G401 (cell line): ENCODE measurements at places on chromosomes 2 and 18.

- no peak for DNase-seq
These were observed 272.8 kb downstream of the FIGN start for GRCh38 chr2:163462993-163463392.

GRCh38 chr18:56382541-56382940 is 255.9 kb downstream of the TXNL1 start:
- DNase-seq, result no peak

GRCh38 chr2:206856513-206856912 is 82.8 kb upstream of the CPO start:
- DNase-seq, result no peak

GRCh38 chr18:827093-827677 is 15.1 kb upstream of the YES1 start:
- DNase-seq, result no peak

DNA sequence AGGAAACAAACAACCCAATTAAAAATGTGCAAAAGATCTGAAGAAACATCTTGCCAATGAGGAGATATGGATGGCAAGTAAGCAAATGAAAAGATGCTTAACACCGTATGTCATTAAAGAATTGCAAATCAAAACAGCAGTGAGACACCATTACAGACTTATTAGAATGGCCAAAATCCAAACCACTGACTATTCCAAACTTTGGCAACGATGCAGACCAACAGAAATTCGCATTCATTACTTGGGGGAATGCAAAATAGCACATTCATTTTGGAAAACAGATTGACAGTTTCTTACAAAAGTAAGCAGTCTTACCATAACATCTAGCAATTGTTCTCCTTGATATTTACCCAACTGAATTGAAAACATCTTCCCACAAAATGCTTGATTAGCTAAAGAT is 1118.7 kb downstream of the SUCLG1 start:
- no peak for DNase-seq

DNA sequence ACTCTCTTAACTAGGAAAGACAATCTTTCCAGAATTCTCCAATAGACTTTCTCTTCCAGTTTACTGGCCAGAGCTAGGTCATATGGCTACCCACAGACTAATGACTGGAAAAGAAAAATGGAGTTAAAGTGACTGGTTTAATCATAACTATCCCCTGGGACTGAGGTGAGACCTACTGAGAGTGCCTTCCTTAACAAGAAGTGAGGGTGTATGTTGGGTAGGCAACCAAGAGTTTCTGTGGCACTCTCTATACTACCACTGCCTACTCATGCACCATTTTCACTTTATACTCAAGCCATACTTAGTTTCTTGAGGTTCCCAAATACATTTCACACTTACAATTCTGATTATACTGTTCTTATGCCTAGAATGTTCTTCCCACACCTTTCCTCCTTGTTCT is 6.9 kb upstream of the GFPT1 start:
- no peak for DNase-seq

DNA sequence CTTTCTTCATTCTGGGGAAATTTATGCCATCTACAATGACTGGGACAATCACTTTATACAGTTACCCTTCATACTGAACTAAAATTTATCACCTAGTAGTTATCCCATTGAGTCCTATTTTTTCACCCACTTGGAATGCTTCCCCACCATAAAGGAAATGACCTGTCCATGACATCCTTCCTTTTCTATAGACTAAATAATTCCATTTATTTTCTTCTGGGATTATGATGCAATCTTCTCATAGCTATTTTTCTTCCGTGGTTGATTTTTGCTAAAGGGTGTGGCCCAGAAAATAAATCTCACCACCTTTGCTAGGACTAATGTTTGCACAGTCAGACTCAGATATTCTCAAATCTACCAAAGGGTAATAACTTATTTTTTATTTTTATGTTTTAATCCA is 186.1 kb upstream of the NRXN1 start:
- no peak for DNase-seq

DNA sequence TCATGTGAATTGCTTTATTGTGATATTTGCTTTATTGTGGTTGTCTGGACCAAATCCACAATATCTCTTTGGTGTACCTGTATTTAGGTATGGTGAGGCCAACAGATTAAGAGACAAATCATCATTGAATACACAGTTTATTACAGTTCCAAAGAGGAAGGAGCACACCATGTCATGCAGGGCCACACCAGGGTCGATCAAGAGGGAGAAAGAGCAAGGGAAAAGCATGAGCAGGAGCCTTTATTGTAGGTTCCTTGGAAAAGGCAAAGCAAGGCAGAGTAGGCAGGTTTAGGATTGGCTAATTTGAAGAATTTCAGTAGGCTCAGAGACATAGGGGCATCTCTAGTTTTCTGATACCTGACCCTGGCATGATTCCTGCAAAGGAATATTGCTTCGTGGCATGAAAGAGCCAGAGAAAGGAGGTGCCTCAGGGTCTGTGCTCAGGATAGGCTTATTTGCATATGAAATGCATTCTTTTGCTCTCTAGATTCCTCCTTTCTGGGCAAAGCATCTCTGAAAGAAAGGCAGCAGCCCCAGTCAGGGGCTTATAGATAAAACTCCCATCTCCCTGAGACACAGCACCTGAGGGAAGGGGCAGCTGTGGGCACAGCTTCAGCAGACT is 214.2 kb upstream of the ERBB4 start:
- DNase-seq, result no peak

- no peak for DNase-seq
These were observed 10.1 kb upstream of the MAL start for GRCh38 chr2:95015261-95015912.

GRCh38 chr2:99868260-99868659 is 274.1 kb downstream of the AFF3 start:
- DNase-seq, result no peak

- DNase-seq, result peak; percentile 76
These were observed 46.9 kb upstream of the CNOT11 start for GRCh38 chr2:101205521-101206479.

- no peak for DNase-seq
These were observed 43.1 kb downstream of the MYCN start for GRCh38 chr2:15983496-15983895.

- DNase-seq, result peak; percentile 57
These were observed 1.3 kb upstream of the CYP26B1 start for GRCh38 chr2:72148837-72149555.

DNA sequence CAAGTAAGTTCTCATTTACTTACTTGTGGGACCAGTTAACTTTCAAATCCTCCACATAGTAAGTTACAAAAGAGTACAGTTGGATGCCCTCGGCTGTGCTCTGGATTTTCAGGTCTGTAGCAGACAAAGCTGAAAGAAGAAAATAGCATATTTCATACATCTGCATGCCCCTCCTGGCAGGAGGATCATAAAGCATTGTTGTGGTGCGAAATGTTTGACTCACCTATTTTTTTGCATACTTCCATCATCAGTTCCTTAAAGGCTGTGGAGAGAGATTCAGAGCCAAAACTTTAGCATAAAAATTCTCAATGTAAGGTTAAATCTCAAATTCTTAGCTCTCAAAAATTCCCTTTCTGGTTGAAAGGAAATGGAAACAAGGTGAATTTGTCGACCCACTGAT is 70.8 kb upstream of the LPIN2 start:
- no peak for DNase-seq

DNA sequence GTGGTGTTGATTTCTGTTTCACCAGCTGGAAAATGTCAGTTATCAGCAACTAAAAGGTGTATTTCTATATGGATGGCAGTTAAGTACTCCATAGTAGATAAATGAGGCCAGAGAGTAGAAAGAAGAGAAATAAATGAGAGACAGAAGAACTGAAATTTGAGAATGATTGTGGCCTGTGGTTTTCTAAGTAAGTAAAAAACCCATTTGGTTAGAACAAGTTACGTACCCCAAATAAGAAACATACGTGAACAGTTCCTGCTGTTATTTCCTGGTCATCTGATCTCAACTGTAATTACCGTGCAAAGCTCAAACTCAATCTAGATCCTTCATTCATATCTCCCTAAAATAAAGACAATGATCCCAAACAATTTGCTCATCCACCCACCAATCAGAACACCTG is 181.3 kb downstream of the PID1 start:
- DNase-seq, result no peak

DNA sequence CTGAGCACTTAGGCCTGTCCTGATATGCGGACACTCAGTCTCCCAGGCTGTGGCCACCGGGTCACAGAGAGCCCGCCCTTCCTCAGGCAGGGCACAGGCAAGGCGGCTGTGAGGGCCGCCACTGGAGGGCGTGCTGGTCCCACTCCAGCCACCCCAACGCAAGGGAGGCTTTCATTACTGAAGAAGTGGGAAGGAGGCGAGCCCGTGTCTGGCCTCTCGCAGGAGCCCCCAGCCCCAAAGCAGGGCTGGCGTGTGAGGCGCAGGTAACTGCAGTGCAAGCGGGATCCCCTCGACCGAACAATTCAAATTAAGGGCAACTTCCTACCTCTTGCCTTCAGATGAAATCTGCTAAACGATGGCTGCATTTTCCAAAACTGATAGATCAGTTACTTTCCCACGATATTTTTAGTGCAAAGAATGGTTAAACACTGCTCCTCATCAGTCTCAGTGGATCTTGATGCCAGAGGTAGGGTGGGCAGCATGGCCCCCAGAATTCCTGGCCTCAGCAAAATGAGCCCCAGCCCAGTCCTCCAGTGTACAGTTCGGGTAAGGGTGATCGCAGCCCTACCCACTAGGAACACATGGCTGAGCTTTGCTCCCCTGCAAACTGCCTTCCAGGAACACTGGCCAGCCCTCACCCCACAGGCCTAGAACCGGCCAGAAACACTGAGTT is 97.2 kb downstream of the SEPTIN10 start:
- no peak for DNase-seq
